ENCODE measurements at places on chromosomes 1 and 21.

DNA sequence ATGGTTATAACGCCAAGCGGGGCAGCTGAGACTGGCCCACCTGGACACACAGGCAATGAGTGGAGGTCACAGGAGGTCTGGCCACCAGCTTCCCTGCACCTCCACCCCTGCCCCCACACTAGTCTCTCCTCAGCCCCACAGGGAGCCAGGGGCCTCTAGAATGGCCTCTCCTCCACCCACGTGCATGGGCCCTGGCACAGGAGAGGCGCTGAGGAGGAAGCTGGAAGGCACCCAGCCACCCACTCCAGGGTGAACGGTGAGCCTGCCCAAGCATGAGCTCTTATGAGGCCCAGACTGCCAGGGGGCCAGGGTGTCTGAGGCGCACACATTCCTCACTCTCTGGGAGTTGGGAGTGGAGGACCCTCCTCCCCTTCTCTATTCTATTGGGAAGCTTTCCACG lies 22.2 kb downstream of the LRP8 start:
- DNase-seq, result no peak

- no peak for DNase-seq
Observed at GRCh38 chr1:234907940-234908405, 220.7 kb downstream of the TOMM20 start.

DNA sequence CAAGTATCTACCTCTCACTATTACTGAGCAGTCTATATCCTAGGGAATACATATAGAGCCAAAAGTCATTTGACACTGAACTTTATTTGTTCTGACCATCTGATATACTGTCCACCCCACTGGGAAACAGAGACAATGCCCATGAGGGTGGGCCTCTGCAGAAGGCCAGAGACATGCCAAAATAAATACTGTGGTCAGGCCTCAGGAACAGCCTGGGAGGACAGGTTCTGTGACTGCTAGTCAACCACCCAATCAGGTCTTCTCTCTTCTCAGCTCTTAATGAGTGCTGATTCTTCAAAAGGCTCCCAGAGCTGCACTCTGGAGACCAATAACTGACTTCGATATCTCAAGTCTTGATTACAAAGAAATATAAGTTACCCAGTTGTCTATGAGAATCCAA lies 5.5 kb upstream of the ANKRD35 start:
- no peak for DNase-seq

DNA sequence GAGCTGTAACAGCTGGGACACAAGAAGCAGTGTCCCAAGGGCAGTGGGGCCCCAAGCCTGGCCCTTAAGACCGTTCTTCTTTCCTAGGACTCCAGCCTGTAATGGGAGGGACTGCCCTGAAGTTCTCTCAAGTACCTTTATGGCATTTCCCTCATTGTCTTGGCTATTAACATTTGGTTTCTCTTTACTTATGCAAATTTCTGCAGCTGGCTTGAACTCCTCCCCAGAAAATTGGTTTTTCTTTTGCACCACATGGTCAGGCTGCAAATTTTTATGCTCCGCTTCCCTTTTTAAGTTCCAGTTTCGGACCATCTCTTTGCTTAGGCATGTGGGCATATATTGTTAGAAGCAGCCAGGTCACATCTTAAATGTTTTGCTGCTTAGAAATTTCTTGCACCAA lies 3.1 kb upstream of the MROH9 start:
- DNase-seq, result no peak
